Testis (tissue), 5 donors: ENCODE measurements at places on chromosomes 5 and 9. TPM values are rescaled to one million over a fixed set of nuclear protein-coding genes. Genes with fewer than 3 reads are reported as not detected.

Gene FBN2
- 17.5 TPM for total RNA-seq

Gene NPR3
- 3.2 TPM for total RNA-seq

Gene SH2D3C
- total RNA-seq: 9.6 TPM

Gene MEGF10
- 5.1 TPM for total RNA-seq

Gene RANBP3L
- total RNA-seq: 19.9 TPM

Gene FOXD4
- 1.2 TPM for total RNA-seq

Gene NINJ1
- 148 TPM for total RNA-seq

Gene ACOT12
- total RNA-seq: 0.87 TPM

Gene SLC6A3
- total RNA-seq: 1.5 TPM

Gene CARD9
- 3.5 TPM for total RNA-seq

Gene GKAP1
- 158 TPM for total RNA-seq

Gene ZFP37
- 3.5 TPM for total RNA-seq

Gene DDX4
- total RNA-seq: 116 TPM

Gene C7
- 147 TPM for total RNA-seq

Gene LHX6
- total RNA-seq: 11.5 TPM

Gene CACFD1
- 43.3 TPM for total RNA-seq

Gene C9orf50
- 9.4 TPM for total RNA-seq

Gene PCDH12
- total RNA-seq: 0.31 TPM

Gene NEUROG1
- total RNA-seq: not detected

Gene ANKDD1B
- total RNA-seq: 1.3 TPM

Gene PCDHA4
- 3.4 TPM for total RNA-seq

Gene CLTB
- 107 TPM for total RNA-seq

Gene SLC31A1
- 21.9 TPM for total RNA-seq

Gene BARHL1
- not detected for total RNA-seq

Gene FNIP1
- 61.3 TPM for total RNA-seq

Gene SLC25A2
- total RNA-seq: 4.0 TPM

Gene BTNL8
- 13.1 TPM for total RNA-seq

Gene SLCO6A1
- total RNA-seq: 20.4 TPM

Gene SMIM32
- 0.50 TPM for total RNA-seq

Gene ANKRD55
- 6.2 TPM for total RNA-seq

Gene LRRC70
- total RNA-seq: 9.0 TPM

Gene RASGRF2
- 11.3 TPM for total RNA-seq

Gene GFI1B
- 9.7 TPM for total RNA-seq

Gene IFNA2
- 1.2 TPM for total RNA-seq
